ENCODE measurements at places on chromosomes 11 and 22.

GRCh38 chr11:102510439-102511135 is 20.0 kb downstream of the MMP7 start:
- no peaks in the 10 kb centered on the region for H3K36me3 ChIP-seq
- H3K4me3 ChIP-seq, result no peak overlapping the region
- H3K4me1 ChIP-seq, result no peaks in the 10 kb centered on the region
- no peak overlapping the region for H3K27ac ChIP-seq
- no peak for DNase-seq

DNA sequence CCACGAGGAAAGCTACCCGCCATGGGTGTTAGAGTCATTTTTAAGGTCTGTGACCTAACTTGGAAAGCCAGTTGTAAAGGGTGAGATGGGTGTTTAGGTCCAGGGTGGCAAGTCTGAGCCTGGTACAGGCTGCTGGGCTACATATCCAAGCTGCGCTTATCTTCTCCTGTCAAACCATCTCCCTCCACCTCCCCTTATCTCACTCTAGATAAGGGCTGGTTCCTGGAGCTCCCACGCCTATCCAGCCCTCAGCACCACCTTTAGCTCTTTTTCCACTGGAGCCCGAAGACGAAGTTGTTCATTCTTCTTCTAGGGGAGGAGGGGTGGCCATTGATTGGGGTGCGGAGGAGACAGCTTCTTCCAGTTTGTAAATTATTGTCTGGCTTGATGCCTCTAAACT is 48.5 kb downstream of the MICAL2 start:
- H3K27ac ChIP-seq, result peak overlapping the region; percentile 83
- no peaks in the 10 kb centered on the region for H3K36me3 ChIP-seq
- no peak overlapping the region for H3K4me3 ChIP-seq
- H3K4me1 ChIP-seq, result peaks cover 46% of the 10 kb centered on the region
- DNase-seq, result no peak
- H3K27me3 ChIP-seq, result no peaks in the 10 kb centered on the region

DNA sequence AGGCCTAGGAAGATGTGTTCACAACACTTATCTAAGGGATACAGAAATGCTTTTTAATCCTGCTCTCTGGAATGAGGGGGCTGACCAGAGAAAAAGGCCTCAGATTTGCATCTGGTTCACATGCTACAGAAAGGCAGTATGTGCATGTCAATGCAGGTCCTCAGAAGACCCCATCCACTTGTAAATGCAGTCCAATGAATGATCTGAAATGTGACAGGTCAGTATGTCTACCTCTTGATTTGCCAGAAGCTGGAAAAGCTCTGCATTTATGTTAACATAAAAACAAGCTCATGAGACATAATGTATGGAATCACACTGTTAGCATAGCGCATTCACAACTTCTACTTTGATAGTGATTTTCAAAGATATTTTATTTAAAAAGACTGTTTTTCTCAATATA is 367.4 kb upstream of the CHORDC1 start:
- no peak overlapping the region for H3K4me3 ChIP-seq
- no peaks in the 10 kb centered on the region for H3K36me3 ChIP-seq
- H3K27ac ChIP-seq, result no peak overlapping the region
- H3K4me1 ChIP-seq, result no peaks in the 10 kb centered on the region

GRCh38 chr22:39466228-39467006 is 9.6 kb downstream of the MGAT3 start:
- peaks cover 58% of the 10 kb centered on the region for H3K4me1 ChIP-seq
- H3K27me3 ChIP-seq, result no peaks in the 10 kb centered on the region
- no peak for DNase-seq
- peak overlapping the region; percentile 83 for H3K27ac ChIP-seq
- no peak overlapping the region for H3K4me3 ChIP-seq

- no peak overlapping the region for H3K27ac ChIP-seq
- peaks cover 15% of the 10 kb centered on the region for H3K4me1 ChIP-seq
- peaks cover 10% of the 10 kb centered on the region for H3K27me3 ChIP-seq
Measured at GRCh38 chr11:22161489-22161888, 31.4 kb upstream of the ANO5 start.

DNA sequence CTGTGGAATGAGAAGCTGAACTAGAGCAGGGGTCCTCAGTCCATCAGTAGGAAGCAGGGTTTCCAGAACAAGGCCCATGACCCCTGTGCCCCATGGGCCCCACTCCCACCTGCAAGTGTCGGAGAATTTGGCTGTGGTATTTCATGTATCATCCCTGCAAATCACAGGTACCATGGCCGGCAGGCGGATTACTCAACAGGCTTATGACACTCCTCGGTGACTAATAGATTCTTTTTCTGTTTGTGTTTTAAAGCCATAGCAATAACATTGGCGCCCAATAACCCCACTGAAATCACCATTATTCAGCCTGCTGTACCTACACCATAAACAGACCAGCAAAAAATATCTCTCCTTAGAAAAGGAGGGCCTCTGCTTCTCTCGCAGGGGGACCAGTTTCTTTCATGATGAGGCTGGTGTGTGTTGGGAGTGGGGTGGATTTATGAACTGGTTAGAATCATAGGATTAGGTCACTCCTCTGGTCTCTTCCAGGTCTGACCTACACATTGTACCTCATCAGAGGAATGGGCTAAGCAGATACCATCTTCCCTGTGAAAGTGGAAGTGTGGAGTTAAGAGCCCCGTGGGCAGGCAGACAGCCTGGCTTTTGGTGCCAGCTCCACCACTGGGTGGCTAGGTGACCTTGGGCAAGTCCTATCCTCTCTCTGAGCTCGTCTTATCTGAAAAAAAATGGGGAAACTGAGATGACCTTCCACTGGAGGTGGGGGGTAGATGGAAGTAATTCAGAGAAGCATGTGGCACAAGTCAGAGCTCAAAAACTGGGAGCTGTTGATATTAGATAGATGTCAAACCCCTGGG is 60.2 kb upstream of the WNT11 start:
- H3K4me1 ChIP-seq, result peaks cover 8% of the 10 kb centered on the region
- H3K27ac ChIP-seq, result peak overlapping the region; percentile 41
- no peaks in the 10 kb centered on the region for H3K27me3 ChIP-seq
- no peaks in the 10 kb centered on the region for H3K36me3 ChIP-seq

DNA sequence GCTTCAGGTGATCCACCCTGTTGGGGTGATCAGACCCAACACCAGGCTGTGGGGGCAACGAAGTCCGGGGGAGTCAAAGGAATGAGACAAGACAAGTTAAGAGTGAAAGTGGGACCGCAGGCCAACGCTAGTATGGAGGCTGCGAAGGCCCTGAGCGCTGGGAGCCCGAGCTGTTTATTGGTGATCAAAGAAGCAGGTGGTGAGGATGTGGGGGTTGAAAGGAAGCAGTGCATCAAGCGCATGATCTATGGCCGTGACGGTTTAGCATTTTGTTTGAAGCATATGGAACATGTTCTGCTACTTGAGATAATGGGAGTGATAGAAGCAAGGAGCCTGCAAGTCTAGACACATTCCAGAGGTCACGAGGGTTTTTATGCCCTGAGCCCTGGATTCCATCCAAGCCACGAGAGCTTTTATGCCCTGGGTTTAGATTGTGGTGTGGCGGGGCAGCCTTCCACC is 49.5 kb downstream of the MCHR1 start:
- no peaks in the 10 kb centered on the region for H3K4me1 ChIP-seq
- no peak for DNase-seq
- no peak overlapping the region for H3K4me3 ChIP-seq

- no peaks in the 10 kb centered on the region for H3K27me3 ChIP-seq
- DNase-seq, result no peak
- no peak overlapping the region for H3K4me3 ChIP-seq
- H3K27ac ChIP-seq, result no peak overlapping the region
- H3K4me1 ChIP-seq, result peaks cover 4% of the 10 kb centered on the region
Measured at GRCh38 chr11:48107188-48107704, 109.4 kb upstream of the OR4B1 start.

DNA sequence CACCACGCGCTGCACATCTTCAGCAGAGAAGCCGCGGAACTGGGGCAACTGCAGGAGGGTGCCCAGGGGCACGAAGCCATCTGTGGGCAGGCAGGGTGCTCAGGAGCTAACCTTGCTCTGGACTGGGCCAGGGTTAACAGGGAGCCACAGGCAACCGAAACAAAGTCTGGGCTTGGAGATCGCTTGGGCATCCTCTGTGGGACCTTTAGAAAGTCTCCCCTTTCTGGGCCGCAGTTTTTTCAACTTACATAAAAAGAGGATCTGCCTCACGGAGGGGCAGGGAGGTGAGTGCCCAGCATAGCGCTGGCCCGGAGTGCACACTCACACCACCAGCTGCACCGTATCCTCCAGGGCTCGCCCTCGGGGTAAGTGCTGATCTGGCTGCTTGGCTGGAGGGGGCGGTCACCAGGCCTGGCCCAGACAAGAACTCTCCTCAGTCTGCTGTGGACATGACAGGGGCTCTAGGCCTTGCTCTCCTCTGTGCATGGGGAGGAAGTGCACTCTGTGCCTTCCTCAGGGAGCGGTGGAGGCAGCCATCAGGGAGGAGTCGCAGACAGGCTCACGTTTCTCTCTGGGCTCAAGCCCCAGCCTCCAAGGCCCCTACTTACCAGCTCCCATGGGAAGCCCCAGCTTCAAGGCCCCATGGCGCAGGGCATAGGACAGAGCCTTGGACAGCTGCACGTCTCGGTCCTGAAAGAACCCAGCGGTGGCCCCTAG is 937 bp downstream of the TRPT1 start:
- DNase-seq, result no peak
- peaks cover 32% of the 10 kb centered on the region for H3K4me1 ChIP-seq
- H3K4me3 ChIP-seq, result peak overlapping the region; percentile 64
- H3K27ac ChIP-seq, result peak overlapping the region; percentile 96

DNA sequence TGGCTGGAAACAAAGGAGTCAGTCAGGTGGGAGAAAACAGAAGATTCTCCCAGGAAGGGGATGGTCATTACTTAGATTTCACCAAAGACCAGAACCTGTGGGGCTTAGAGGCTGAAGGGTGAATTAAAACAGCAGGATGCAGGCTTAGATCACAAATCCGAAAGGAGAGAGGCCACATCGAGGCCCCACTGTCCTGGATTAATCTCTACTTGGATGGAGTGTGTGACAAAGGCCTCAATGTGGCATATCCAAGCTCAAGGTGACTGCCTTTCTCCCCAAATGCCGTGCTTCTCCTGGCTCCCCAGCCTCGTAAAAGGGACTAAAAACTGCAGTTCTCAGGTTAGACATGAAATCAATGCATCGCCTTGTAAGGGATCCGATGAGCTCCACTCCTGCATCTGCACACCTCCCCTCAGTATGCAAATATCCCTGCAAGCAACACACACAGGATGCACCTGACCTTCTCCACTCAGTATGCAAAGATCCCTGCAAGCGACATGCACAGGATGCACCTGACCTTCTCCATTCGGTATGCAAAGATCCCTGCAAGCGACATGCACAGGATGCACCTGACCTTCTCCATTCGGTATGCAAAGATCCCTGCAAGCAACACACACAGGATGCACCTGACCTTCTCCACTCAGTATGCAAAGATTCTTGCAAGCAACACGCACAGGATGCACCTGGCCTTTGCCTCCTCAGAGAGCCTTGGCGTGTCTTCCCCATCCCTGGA is 447.4 kb downstream of the BRD1 start:
- H3K36me3 ChIP-seq, result no peaks in the 10 kb centered on the region
- no peaks in the 10 kb centered on the region for H3K27me3 ChIP-seq
- no peak overlapping the region for H3K27ac ChIP-seq
- no peak overlapping the region for H3K4me3 ChIP-seq
- DNase-seq, result no peak

DNA sequence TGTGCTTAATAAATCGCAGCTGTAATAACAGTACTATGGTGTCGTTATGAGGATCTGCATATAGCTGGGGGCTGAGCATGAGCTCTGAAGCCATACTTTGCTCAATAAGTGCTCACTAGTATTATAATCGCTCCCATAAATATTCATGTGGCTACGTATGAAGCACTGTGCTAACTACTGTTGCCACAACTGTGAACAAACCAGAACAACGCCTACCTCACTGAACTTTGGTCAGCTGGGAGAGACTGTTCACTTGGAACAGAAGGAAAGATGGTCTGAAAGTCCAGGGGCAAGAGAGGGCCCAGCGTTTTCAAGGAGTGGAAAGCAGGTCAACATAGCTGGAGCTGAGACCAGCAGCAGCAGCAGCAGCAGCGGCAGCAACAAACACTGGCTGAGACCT is 141.6 kb downstream of the EFCAB6 start:
- H3K27me3 ChIP-seq, result no peaks in the 10 kb centered on the region
- no peaks in the 10 kb centered on the region for H3K36me3 ChIP-seq
- no peak overlapping the region for H3K27ac ChIP-seq
- DNase-seq, result no peak
- H3K4me1 ChIP-seq, result no peaks in the 10 kb centered on the region

DNA sequence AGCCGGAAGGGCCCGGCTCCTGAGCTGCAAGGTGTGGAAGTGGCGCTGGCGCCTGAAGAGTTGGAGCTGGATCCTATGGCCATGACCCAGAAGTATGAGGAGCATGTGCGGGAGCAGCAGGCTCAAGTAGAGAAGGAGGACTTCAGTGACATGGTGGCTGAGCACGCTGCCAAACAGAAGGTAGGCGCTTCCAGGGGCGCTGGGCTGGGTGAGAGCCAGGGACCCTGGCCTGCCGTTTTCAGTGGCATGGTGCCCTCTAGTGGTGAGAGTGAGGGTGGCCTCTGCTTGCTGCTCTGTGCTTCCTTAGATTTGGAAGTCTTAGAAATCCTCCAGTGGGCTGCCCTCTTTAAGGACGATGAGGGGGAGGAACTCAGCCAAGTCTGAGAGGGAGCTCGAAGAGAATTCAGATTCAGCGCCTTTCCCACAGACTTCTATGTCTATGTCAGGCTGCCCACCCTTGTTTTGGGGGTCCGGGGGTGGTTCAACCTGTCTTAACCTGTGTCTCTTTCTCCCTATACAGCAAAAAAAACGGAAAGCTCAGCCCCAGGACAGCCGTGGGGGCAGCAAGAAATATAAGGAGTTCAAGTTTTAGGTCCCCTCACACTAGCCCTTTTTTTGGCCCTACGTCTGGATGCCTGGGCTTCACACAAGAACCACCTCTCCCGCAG is 1.8 kb upstream of the PACS1 start:
- DNase-seq, result peak; percentile 71
- H3K36me3 ChIP-seq, result peaks cover 5% of the 10 kb centered on the region
- H3K27ac ChIP-seq, result peak overlapping the region; percentile 99
- peaks cover 26% of the 10 kb centered on the region for H3K4me1 ChIP-seq

DNA sequence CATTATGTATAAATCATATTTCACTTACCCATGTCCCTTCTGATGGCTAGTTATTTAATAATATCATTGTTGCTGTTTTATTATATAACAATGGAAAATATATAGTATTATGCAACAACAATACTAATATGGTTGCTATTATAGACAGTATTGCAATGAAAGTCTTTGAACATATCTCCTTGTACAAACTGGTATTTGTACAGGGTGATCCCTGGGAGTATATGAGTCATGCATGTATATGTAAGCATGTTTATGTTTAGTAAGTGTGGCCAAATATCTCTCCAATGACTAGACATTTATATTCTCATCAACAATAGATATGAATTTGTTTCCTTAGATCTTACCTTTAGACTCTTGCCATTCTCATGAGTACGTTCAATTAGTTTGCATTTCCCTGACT is 55.9 kb downstream of the KCNC1 start:
- no peaks in the 10 kb centered on the region for H3K27me3 ChIP-seq
- H3K4me3 ChIP-seq, result no peak overlapping the region
- no peaks in the 10 kb centered on the region for H3K36me3 ChIP-seq
- no peak overlapping the region for H3K27ac ChIP-seq

- peaks cover 14% of the 10 kb centered on the region for H3K4me1 ChIP-seq
- no peaks in the 10 kb centered on the region for H3K27me3 ChIP-seq
- H3K4me3 ChIP-seq, result no peak overlapping the region
- no peaks in the 10 kb centered on the region for H3K36me3 ChIP-seq
- no peak for DNase-seq
Measured at GRCh38 chr11:109121173-109121932, 300.6 kb upstream of the C11orf87 start.

All from heart right ventricle (tissue), 16 donors.